Natural killer cell treated with Interleukin-12 subunit alpha and Interleukin-12 subunit beta and Interleukin-15 and Interleukin-18, amount 100 ng/mL, for 72 hours (primary cell): ENCODE measurements at places on chromosomes 4 and X.

DNA sequence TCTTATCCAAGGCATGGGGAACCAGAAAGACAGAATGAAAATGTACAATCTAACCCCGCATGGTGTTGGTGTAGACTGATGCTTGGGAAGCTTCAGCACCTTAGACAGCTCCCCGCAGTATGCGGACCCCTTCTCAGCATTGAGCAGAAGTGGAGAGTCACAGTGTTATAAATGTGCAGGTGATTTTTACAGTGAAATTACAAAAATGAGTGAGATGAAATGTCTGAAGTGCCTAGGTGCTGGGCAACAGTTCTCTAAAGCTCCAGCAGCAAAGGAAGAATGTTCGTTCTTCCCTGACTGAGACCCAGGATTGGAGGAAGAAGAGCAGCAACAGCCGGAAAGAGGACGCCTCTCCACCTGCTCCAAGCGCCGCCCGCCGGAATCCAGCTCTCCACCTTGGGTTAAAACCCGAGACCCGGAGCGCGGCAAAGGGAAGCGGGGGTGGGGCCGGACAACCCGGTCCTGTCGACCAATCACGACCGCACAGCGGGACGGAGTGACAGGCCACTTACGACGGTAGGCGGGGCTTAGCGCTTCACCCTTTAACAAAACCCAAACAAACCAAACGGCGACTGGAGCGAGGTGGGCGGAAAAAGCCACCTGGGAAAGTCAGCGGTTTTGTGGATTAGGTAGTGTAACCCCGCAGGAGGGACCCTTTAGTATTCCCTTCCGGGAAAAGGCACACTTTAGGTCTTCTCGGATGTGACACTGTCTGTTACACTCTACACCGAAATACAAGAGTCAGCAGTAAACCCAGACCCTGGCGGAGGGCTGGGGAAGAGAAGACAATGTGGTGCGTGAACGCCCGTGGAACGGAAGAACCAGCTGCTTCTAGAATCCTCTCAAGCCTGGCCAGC is at the start of gene GLRA3:
TSS of gene GLRA3 (minus strand) at position 403 of the 857 bp plus-strand sequence. CDS start 436 bp downstream, outside the sequence.
- no peak for DNase-seq

DNA sequence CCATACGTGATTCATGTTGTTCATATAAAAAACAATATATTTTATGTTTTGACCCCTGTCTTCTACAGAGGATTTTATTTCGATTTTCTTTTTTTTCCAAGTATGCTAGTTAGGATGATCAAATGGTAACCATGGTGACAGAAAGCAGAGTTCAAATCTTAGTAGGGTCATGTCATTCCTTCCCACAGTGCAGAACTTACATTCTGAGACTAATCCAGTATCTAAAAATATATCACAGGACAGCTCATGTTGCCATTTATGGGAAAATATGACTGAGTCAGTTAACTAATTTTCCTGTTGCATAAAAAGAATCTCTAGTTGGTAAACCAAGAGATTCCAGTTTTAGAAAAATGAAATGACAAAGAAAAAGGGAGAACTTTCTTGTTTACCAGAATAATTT is 209.5 kb downstream of the PARM1 start:
- DNase-seq: no peak

DNA sequence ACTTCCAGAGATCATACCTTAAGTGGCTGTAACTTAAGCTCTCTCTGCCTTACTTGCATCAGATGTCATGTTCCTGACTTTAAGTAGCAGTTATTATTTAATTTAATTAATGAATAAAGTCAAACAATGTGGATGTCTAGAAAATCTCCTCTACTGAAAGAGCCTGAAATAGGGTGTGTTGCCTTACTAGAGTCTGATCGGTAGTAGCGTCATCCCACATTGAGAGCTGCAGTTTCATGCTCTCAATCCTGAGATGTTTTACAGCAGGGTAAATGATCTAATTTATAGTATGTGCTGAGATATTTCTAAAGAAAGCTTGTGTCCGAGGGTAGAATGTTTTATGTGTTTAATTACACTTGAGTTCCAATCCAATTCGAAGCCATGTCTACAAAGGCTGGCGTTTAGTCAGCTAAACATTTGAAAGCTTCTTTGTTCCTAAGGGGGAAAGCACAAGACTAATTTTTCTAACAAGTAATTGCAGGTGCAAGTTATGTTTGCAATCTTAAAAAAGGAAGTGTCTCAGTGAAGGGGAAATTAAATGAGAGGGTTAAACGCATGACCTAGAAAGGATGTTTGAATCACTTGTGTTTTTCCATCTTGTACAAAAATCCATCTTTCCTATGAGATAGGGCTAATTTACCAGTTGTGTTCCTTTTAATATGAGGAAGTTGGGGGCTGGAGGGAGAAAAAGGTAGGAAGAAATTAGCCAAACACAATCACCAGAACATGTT is 391.0 kb upstream of the MAGEB2 start:
- no peak for DNase-seq

- DNase-seq: no peak
These were observed 5.3 kb downstream of the MAGEB2 start for GRCh38 chrX:30220661-30221060.

- DNase-seq: peak; percentile 80
These were observed 27.9 kb upstream of the TMSB4X start for GRCh38 chrX:12946838-12947544.

GRCh38 chr4:75254745-75255144 is 259.5 kb downstream of the RCHY1 start:
- no peak for DNase-seq

DNA sequence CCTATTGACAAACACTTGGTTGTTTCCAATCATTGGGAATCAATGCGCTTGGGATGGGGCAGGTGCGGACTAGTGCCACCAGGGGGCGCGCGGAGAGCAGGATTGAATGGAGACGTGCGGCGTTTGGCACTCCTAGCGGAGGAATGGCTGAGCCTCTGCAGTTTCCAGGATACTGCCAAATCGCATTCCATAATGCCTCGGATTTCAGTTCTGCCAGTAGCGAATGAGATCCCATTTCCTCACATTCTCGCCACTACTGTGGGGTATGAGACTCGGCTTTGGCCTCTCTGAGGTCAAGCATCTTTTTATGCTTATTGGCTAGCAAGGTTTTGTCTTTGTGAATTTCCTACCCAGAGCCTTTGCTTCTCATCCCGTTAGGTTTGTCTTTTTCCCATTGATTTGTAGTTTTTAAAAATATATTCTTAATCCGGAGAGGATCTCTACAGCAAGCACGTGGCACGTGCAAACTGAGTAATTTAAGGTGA is 28.7 kb downstream of the CLDN34 start:
- peak; percentile 81 for DNase-seq

DNA sequence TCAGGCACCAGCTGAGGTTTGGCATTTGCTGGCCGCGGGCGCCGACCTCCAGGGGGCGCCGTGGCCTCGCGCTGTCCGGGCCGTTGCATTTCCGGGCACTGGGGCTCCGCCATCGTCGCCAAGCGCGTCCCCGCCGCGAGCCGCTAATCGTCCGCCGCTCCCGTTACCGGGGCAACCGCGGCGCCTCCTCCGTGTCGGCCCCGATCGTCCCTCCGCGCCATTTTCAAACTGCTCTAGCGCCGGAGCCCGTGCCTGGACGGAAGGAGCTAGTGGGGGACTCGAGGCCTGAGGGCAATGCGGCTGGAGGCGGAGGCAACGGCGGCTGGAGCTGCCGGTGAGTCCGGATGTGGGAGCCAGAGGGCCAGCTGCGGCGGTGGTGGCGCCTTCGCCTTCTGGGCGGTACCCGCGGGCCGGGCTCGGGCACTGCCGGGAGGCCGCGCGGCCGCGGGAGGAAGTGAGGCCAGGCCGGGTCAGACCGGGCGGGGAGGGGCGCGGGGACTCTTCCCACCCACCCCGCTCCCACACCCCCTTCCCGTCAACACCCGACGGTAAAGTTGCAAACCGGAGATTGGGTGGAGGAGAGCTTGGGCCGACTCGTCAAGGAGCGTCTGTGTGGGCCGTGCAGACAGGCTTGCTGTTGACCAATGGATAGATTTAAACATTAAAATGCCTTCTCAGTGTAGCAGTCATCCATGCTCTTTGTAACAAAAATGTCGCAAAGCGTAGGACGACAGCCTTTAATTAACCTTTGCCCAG is at the start of gene CEP135:
TSS of gene CEP135 (plus strand) at position 220 of the 756 bp plus-strand sequence. CDS start 3,186 bp downstream, outside the sequence.
- peak; percentile 94 for DNase-seq

- no peak for DNase-seq
These were observed 258.3 kb upstream of the GABRA2 start for GRCh38 chr4:46648088-46648744.

GRCh38 chrX:110699109-110699508 is 96.5 kb downstream of the CHRDL1 start:
- no peak for DNase-seq

GRCh38 chr4:76998251-76998901 is 48.8 kb downstream of the SEPTIN11 start:
- no peak for DNase-seq

DNA sequence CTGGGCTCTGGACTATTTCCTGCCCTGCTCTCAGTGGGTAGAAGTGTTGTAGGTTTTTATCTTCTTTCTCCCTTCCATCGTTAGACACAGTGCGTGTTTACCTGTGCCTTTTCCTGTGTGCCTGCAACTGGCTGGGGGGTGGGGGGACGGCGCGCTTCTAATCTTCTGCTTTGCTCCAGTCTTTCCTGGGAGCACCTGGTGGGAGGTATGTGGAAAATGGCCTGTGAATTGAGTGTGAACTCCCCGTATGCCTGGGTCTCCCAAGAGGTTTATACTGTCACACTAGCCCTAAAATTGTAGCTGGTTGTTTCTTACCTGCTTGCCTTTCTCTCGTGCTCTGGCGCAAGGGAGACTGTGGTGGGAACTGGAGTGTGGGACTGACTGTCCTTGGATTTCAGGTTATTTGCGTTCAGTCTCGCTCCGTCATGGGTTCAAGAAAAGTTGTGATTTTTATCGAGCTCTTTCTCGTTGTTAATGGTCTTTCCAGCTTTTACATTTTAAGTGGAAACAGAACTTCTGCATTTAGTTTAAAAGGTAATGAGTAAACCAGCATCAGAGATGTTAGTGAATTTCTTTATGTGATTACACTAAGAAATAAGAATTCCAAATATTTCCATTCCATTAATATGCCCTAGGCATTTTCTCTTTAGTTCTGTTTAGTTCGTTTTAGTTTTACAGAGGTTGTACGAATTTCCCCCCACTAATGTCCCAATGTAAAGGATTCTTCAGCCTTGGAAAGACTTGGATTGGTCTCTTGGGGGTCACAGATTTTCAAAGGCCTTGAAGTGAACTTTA is 15.3 kb downstream of the MRPL1 start:
- no peak for DNase-seq

DNA sequence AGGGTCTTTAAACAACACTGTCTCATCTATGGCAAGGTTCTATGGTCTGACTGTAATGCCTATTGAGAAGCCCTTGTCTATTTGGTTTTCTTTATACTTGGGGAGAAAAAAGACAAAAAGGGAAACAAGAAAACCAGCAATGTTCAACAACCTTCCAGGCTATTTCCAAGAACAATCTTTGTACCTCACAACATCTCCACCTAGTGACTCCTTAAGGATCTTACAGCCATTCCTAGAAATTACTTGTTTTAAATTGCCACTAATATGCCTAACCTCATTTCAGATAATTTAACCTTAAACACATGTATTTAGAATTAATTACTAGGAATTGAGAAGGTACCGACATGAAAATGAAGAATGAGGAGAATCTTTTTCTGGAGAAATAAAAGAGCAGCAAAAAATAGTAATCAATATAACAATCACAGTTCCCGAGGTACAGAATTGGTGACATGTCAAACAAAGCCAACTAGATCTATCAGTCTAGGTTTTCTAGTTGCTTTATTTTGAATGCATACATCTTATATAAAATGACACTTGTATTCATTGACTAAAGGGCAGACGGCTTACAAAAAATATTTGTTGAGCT is 1.6 kb upstream of the RBM46 start:
- DNase-seq: no peak

DNA sequence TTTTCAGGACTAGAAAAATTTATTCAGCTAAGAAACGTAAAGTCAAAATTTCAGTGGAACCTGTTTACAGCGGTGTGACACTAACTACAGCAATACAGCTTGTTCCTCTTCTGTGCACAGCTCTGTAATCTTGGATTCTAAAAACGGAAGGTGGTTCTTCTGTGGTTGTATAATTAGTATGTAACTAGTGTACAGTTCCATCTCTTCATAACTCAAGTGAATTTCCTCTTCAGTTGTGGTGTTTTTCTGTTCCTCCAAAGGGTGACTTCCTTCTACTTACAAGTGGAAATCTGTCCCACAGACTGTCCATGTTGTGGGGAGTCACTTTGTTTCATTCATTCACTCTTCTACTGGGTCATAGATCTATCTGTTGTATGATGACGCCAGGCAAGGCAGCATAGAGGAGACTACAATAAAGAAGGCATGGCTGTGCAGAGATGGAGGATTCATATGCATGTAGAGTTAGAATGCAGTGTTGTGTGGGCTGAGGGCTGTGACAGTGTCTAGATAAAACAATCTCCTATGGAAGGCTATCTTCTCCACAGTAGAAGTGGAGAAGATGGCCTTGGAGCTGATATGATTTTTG is 5.4 kb downstream of the DAPP1 start:
- no peak for DNase-seq

DNA sequence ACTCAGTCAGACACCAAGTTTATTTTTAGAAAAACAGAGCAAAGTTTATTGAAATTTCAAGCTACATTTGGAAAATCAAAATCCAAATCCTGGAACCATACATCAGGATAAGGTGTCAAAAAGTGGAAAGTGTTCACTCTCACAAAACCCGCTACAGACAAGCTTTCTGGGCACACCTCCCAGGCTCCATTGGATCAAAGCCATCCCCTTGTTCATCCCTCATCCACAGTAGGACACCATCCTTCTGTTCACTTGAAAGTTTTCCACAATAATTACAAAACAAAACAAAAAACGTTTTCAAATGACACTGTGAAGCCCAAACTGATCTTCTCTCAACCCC is 62.4 kb downstream of the TSC22D3 start:
- no peak for DNase-seq

DNA sequence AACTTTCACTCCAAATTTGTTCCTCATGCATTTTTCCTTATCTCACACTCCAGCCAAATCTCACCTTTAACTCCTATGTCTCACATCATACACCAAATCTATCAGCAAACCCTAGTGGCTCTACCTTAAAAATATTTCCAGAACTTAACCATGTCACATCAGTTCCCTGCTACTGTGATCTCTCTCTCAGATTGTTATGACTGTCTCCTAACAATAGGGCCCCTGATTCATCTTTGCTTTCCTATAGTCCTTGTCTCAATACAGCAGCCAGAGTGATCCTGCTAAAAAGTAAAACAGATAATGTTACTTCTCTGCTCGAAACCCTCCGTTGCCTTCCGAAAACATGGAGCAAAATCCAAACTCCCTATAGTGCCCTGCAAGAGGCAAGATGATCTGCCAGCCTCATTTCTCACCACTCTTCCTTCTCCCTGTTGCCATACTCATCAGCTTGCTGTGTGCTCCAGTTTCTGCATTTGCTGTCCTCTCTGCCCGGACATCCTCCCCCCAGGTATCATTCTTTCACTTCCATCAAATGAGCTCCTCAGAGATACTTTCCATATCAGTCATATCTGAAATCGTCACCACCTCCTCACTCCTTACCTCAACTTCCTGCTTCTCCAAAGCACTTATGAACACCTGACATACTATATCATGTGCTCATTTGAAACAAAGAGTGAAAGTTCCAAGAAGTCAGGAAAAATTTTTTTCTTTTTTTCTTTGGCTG is 293.4 kb upstream of the NR3C2 start:
- DNase-seq: no peak

GRCh38 chr4:3483471-3483921 is 20.4 kb downstream of the DOK7 start:
- DNase-seq: no peak
